Thymus (tissue), 14 donors: ENCODE measurements at places on chromosomes 6 and 20.

- no peak for DNase-seq
Observed at GRCh38 chr6:26103141-26103769, 16.0 kb downstream of the HFE start.

- no peak for DNase-seq
Observed at GRCh38 chr6:11333132-11333849, 100.8 kb upstream of the NEDD9 start.

DNA sequence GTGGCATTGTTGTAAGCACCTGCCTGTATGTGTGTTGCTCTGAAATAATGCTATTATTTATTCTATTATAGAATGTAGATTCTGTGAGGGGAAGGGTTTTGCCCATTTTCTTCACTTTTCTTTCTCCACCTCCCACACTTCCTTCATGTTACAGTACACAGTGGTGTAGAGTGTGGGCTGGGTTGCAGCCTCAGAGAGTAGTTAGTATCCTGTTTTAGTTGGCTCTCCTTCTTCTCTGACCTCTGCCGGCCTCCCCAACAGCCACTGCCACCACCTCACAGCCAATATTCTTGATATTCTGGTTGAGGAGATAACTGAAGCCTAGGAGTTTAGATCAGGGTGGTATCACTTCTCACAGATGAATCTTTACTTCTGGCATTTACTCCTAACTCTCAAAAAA is 143.4 kb downstream of the BCKDHB start:
- no peak for DNase-seq

GRCh38 chr6:3337521-3338350 is 79.0 kb downstream of the PSMG4 start:
- no peak for DNase-seq

GRCh38 chr6:135568379-135568778 is 70.8 kb upstream of the AHI1 start:
- peak; percentile 63 for DNase-seq

DNA sequence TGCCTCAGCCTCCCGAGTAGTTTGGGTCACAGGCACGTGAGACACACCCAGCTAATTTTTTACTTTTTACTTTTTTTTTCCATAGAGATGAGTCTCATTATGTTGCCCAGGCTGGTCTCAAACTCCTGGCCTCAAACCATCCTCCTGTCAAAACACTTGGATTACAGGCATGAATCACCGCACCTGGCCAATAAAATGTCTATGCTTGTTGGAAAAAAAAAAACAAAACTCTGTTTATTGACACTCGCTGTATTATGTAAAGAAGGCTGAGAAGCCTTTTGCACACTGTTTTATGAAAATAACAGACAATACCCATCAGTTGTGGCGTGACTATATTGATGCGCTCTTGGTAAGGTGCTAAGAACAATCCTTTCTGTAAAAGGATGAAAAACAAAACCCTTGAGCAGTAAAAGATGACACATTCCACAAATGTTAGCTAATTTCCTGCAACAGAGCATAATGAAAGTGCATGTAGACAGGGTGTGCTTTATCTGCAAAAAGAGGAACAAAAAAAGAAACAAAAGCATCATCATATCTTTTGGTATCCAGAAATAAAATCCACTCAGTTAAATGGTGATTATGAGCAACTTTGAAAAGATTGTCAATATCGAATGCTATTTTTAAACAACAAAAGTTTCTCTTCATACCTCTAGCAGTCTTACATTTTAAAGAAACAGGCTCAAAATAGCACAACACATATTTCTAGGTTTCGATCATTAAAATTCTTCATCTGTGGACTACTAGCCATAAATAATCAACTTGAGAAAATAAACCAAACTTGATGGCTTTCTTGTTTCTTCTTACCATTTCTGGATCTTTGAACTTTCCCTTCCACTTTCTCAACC is 108.3 kb upstream of the PHACTR1 start:
- no peak for DNase-seq
